ENCODE measurements at places on chromosomes 16 and 17.
A peak's percentile ranks its signal among the peaks of the same experiment; 100 is the strongest.

DNA sequence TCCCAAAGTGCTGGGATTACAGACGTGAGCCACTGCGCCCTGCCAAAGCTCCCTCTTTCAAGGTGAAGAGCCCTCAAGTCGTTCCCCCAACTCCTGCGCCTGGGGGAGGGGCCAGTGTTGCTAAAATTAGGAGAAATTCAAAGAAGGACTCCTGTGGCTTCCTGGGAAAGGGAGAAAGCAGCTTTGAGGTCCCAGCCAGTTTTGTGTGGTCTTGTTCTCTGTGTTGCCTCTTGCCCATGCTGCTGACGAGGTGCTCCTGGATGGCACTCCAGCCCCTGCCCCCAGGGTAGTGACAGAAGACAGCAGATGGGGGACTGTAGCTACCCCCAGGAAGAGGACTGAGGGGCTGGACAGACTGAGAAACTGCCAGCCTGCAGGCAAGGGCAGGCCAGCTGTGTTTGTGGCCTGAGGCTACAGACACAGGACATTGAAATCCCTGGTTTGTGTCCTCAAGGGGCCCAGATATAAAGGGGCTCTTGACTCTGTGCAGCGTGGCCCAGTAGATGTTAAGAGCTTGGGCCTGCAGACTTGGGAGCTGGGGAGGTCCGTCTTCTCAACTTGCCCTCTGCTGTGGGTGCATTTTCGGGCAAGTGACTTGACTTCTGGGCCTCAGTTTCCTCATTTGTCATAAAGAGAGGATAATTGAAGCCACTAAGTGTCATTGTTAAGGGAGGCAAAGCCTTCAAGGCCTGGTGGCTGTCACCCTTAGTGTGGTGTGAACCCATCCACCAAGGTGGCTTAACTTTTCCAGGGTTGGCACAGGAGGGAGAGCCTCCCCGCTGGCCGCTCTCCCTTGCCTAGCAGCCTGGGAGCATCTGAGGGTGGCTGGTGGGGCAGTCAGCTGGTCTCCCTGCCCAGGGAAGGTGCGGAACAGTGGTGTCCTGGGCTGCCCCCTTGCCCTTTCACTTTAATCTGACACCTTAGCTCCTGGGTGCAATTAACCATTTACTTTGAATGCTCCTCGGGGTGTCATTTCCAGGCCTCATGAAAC lies 4.1 kb downstream of the UBALD2 start:
- DNase-seq, result peak; percentile 30

DNA sequence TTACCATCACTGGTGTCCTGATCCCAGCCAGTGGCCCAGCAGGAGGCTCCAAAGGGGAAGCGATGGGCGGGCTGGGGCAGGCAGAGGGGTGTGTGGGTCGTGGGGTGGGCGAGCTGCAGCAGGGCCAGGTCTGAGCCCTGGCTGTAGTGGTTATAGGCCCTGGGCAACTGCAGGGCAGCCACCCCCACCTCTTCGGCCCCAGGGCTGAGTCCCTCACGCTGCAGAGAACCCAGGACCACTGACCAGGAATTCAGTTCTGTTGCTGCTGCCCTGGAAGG lies 2.2 kb downstream of the PRSS53 start:
- DNase-seq, result no peak

- peak; percentile 30 for DNase-seq
These were observed 4.4 kb downstream of the CACNA1G start for GRCh38 chr17:50564916-50565315.

GRCh38 chr16:56115817-56116576 lies 75.3 kb upstream of the GNAO1 start:
- no peak for DNase-seq

- DNase-seq, result no peak
These were observed 3.3 kb upstream of the FASN start for GRCh38 chr17:82101301-82101715.

DNA sequence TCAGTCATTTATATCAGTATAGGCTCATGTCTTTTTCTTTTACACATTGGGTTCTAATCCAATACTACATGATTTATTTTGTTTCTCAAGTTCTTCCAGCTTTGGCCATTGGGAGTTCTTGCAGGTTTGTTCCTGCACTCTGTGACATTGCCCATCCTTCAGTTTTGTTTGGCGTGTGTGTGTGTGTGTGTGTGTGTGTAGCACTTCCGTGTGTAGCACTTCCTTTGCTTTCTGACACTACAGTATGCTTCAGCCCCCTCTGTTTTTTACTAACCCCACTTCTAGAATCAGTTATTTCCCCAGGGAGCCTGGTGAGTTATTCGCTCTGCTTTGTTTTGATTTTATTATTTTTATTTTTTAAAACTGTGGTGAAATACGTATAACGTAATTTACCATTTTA lies 75.6 kb upstream of the LGALS9 start:
- DNase-seq, result no peak

DNA sequence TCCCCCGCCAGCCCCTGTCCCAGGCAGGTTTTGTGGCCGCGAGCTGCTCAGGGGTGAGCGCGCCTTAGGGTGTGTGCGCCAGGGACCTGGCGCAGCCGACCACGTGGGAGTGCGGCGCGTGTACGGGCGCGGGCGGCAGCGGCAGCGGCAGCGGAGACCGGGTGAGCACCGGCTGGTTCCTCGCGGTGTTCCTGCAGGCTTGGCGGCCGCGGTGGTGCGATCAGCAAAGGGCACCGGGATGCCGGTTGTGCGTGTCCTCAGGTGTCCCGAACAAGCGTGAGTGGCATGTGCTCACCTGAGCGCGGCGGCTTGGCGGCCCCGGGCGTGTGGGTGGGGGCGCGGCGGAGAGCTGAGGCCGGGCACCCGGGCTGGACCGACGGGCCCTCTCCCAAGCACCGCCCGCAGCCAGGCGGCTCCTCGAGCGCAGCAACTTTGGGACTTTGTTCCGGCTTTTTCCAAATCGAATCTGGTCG lies 381 bp upstream of the HSD11B2 start:
- peak; percentile 46 for DNase-seq

DNA sequence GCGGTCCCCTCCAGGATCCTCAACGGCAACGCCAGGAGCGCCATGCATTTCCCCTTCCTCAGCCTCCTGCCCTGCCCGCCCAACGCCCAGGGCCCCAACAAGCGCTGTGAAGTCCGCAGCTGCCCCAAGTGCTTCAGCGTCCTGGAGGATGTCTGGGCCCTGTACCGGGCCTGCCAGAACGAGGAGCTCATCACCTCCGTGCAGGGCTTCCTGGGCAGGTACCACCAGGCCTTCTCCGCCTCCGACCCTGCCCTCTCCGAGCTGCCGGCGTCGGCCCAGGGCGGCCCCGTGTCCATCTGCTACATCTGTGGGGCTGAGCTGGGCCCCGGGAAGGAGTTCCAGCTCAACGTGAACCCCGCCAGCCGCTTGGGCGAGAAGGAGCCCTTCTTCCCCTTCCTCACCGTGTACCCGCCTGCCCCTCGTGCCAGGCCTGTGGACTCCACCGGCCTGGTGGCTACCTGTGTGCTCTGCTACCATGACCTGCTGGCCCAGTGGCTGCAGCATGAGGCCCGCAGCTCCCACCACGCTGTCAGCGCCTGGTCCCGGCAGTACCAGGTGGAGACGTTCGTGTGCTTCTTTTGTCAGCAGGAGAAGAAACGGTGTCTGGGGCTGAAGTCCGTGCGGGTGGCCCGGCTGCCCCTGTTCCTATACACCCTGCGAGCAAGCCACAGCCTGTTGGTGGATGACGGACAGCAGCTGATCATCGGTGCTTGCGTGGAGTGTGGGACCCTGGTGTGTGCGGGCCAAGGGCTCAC lies 58.9 kb upstream of the CIBAR2 start:
- DNase-seq, result no peak

GRCh38 chr16:31298958-31299357 lies 39.2 kb downstream of the ITGAM start:
- DNase-seq, result no peak

DNA sequence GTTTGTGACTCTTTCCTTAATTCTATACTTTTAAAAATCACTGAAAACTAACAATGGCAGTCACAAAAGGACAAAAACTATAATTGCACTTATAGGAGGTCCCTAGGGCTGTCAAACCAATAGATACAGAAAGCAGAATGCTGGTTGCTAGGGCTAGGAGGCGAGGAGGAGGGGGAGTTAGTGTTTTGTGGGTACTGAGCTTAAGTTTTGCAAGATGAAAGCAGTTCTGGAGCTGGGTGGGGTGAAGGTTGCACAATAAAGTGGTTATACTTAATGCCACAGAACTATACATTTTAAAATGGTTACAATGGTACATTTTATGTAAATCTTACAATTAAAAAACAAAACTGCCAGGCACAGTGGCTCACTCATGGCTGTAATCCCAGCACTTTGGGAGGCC lies 27.3 kb downstream of the NUBP1 start:
- DNase-seq, result no peak

- DNase-seq, result no peak
These were observed 312.0 kb upstream of the CA10 start for GRCh38 chr17:52470553-52470952.

GRCh38 chr16:24036614-24037013 lies 200.8 kb downstream of the PRKCB start:
- peak; percentile 36 for DNase-seq

DNA sequence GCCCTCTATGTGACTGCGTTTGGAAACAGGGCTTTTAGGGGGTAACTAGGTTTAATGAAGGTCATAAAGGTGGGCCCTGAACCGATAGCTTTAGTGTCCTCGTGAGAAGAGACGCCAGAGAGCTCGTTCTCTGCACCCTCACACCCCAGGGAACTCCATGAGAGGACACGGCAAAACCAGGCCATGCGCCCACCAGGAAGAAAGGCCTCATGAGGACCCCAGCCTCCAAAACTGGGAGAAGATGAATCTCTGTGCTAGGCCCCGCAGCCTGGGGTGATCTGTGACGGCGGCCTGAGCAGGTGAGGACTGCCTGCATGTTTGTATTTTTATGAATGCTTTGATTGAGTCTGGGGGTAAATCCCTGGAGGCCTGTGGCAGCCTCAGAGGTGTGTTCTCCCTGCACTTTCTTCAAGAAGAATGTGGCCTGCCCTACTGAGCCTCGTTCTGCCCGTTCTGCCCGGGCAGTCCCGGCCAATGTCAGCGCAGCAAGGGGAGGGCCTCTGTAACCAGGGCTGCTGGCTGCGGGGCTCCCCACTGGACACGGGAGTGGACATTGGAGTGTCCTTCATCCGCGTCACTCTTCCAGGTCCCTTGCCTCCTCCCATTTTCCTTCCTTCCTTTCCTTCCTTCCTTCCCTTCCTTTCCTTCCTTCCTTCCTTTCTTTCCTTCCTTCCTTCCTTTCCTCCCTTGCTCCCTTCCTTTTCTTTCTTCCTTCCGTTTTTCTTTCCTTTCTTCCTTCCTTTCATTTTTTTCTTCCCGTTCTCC lies 6.8 kb upstream of the RNF213 start:
- no peak for DNase-seq

- no peak for DNase-seq
These were observed 38.1 kb upstream of the VPS4A start for GRCh38 chr16:69273009-69273408.

- DNase-seq, result no peak
These were observed 1.4 kb downstream of the ERCC4 start for GRCh38 chr16:13921328-13921727.

- DNase-seq, result no peak
These were observed 45.8 kb downstream of the ESRP2 start for GRCh38 chr16:68190081-68190480.

DNA sequence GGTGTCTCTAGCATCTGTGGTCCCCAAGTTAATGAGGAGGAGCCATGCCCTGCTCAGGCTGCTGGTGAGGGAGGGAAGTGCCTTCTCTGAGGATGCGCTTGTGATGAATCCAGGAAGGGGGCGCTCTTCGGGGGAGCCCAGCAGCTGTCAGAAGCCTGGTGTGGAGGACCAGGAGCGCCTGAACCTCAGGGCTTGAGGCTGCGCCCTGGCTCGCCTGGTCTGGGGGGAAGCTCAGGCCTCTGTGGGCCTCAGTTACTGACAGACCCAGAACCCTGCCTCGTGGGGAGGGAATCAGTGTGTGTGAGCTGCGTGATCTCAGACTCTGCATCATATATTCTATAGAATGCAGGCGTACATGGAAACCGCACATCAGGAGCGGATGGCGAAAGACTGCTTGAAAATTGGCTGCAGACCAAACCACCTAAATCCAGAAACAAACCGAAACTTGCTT lies 126.1 kb downstream of the SEC14L1 start:
- DNase-seq, result peak; percentile 46

DNA sequence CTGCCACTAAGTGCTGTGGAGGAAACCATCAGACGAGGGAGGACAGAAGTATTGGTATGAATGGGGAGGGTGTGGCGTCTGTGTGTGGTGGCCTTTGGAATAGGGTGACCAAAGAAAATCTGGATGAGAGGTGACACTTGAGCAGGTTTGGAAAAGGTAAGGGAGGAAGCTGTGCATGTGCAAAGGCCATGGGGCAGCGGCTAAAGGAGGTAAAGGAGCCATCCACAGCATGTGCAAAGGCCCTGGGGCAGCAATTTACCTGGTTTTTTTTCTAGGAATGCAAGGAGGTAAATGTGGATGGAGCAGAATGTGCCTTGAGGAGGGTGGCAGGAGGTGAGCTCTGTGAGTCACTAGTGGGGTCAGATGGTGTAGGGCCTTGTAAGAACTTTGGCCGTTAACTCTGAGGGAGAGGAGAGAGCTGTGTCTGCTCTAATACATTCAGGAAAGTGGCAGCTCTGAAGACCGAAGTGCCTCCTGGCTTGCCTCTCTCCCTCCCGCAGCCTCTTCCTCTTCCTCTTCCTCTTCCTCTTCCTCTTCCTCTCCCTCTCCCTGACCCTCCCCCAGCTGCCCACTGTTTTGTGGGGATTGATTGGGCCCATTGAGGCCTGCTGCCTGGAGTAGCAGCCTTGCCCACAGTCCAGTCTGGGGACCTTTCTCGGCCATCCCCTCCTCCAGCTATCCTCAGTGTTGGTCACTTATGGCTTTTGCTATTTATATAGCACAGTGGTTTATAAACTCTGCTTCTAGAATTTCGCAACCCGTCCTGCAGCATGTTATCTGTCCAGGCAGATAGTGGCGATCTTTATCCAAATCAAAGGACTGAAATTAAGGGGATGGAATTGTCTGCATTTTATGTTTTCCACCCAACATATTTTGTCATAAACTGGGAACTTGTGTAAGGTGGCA lies 38.7 kb downstream of the CMIP start:
- DNase-seq, result no peak

DNA sequence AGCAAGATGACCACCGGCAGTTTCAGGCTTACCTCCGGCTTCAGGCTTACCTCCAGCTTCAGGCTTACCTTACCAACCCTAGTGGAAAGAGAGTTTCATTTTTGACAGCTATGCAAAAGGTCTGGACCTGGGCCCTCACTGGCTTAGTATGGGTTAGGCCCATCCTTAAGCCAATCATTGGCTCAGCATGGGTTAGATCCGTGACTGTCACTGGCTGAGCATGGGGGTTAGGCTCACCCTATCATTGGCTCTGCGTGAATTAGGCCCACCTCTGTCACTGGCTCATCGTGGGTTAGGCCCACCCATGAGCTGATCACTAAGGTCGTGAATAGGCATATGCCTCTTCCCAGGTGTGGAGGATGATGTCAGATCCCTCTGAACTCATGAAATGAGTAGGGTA lies 8.1 kb downstream of the NDE1 start:
- no peak for DNase-seq

GRCh38 chr16:79595231-79595641 lies 5.3 kb downstream of the MAF start:
- no peak for DNase-seq

DNA sequence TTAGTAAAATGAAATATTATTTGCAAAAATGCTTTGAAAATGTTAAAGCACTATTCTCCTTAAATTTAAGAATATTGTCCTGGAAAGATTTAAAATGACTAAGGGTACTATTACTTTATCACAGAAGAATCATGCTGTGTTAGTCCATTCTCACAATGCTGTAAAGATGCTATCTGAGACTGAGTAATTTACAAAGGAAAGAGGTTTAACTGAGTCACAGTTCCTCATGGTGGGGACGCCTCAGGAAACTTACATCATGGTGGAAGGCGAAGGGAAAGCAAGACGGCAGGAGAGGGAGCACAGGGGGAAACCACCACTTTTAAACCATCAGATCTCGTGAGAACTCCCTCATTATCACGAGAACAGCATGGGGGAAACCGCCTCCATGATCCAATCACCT lies 245.6 kb downstream of the IRX3 start:
- no peak for DNase-seq
